ENCODE measurements at places on chromosomes 1 and 21.

- DNase-seq = peak; percentile 47
Observed at GRCh38 chr1:212247179-212247721, 38.0 kb upstream of the PPP2R5A start.

GRCh38 chr21:45592208-45592619 is 50.0 kb upstream of the SLC19A1 start:
- DNase-seq = no peak

DNA sequence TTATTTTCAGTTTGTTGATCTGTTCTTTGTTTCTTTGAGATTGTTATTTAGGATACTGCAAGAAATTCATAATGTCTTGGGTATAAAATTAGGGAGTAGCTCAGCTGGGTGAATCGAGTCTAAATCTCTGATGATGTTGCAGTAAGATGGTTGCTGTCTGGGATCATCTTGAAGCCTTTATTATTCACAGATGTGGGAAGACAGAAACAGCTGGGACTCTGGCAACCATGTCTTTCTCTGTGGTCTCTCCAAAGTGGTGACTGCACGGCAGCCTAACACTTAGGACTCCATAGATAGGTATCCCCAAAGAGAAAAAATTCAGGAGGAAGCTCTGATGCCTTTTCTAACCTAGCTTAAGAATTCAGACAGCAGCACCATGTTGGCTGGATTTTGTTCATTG is 52.7 kb downstream of the RAP1A start:
- no peak for DNase-seq

DNA sequence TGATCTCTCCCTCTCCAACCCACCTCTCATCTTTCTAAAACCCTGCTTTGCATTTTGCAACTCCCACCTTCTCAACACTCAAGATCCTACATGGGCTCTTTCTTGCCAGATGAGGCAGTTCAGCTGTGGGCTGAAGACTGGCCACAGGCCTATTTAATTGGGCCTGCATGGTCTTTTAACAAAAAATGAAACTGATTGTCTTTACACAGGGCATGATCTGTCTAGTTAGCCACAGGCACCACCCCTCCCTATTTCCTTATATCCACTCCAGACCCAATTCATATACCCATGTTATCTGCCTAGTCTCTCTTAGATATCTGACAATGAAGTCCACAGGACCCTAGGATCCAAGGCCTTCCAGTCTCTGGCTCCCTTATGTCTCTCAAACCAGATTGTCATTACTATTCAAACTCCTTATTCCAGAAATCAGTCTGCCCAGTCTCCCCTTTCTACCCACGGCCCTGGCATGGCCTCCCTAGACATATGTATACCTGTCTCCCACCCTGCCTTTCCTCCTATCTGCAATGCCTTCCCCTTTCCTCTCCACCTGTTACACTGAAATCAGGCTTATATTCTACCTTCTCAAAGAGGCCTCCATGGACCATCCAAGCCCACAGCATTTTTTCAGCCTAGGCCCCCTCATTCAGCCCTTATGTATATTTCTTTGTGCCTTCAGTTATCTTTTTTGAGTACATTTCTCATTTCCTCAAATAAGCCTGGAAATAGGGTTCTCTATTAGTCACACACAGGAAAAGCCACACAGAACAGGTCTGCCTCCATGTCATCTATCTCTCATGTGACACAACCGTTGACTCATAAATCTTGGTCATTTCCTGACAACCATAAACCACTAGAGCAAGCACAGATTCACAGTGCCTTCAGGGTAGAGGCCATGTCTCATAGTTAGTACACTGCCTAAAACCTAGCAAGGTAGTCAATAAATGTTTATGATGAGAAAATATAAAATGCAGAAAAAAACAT is 39.0 kb downstream of the LPAR3 start:
- DNase-seq = no peak

- no peak for DNase-seq
Observed at GRCh38 chr21:16264319-16264718, 534.5 kb downstream of the USP25 start.

GRCh38 chr1:37458551-37458950 is 15.8 kb upstream of the ZC3H12A start:
- no peak for DNase-seq

- no peak for DNase-seq
Observed at GRCh38 chr21:34537838-34538237, 25.8 kb upstream of the KCNE1 start.

DNA sequence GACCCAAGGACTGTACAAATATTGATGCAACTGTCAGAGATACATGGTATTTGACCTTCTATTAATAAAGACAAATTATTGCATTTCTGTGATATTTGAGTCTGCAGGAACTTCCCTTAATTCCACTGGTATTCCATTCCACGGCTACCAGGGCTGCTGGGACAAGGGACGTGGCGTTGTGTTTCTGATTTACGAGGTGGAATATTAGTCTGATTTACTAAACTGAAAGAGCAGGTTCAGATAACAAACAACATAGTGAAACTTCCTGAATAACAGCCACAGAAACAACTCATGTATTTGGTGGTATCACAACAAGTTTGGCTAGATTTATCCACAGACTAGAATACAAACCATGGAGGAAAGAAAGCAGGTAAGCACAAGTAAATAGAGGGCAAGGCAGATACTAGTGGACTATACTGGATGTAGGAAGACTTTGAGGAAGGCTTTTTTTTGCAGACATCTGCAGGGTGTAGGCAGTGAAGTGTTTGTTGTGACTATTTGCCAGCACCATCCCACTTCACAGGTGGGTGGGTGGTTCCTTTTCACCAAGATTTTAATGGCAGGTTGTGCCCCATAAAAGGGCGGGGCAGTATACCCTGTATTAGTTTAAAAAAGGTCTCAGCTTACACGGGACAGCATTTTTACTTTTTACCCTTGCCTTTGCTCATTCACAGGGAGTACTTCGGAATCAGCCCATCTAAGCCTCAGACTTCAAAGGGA is 100.4 kb downstream of the FGGY start:
- DNase-seq = no peak

DNA sequence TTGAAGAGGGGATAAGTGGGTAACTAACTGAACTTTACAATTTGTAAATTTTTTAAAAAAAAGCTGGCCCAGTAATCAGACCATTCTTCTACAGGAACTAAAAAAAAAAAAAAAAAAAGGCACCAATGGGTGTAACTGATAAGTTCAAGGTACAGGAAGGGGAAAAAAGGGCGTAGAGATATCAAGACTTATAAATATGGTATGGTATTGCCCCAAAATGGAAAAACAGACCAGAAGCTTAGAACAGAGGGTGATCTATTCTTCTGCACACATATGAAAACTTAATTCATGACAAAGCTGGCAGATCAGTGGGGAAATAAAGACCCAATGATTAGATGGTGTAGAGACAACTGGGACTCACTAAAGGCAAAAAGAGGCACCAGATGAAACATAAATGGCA is 58.9 kb downstream of the LHX4 start:
- DNase-seq = no peak

- DNase-seq = no peak
Observed at GRCh38 chr1:59779949-59780348, 34.8 kb upstream of the HOOK1 start.

GRCh38 chr1:102470767-102471166 is 474.0 kb upstream of the OLFM3 start:
- no peak for DNase-seq

DNA sequence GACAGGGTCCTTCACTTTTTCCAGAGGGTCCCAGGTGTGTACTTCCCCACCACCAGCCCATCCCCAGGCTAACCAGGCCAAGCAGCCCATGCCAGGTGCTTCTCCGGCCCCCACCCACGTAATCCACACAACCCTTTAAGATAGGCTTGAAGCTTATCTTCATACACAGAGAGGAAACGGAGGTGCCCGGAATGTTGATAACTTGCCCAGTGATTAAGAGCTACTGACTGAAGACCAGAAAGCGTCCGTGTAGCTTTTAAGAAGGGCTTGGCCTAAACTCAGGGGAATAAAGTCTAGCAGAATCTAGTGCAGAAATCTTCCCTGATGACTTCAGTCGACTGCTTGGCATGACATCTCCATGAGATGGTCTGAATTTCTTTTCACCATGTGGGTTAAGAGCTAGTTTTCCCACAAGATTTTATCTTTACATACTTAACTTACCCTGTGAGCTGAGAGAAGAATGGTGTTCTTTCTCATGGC is 138.7 kb downstream of the GALNT2 start:
- no peak for DNase-seq

DNA sequence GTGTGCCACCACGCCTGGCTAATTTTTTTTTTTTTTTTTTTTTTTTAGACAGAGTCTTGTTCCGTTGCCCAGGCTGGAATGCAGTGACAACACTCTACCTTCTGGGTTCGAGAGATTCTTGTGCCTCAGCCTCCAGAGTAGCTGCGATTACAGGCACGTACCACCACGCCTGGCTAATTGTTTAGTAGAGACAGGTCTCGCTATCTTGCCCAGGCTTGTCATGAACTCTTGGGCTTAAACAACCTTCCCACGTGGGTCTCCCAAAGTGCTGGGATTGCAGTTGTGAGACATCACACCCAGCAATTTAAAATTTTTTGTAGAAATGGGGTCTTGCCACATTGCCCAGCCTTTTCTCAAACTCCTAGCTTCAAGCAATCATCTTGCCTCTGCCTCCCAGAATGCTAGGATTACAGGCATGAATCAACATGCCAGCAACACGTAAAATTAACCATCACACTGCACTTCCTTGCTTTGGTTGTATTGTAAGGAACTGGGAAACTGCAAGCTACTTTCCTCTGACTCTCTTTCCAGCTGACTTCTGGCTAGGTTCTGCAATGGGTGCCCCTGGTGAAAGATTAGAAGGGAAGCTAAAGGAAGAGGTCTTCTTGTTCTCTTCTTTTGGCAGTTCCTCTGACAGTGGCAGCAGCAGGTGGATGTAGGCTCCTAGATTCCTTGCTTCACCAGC is 13.9 kb upstream of the IL6R start:
- DNase-seq = no peak

- DNase-seq = no peak
Observed at GRCh38 chr1:11358984-11359383, 86.0 kb downstream of the UBIAD1 start.

- no peak for DNase-seq
Observed at GRCh38 chr21:34887725-34888568, 161.2 kb downstream of the RUNX1 start.

DNA sequence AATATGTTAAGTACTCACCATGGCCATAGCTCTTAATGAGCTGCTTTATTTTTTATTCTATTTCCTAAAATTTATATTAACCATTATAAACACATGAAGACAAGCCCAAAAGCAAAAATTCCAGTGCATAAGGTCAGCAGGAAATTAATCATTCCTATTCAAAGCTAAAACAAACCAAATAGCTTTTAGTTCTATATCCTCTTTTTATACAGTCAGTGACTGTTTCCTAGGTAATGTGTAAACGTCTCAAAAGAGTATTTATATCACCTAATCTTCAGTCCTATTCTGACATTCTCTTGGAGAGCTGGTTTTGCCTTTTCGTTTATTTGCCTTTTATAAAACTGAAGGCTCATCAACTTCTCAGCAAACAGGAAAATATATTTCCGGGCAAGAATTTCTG is 4.2 kb downstream of the GOLPH3L start:
- DNase-seq = no peak

- DNase-seq = no peak
Observed at GRCh38 chr1:21232044-21232443, 55.3 kb upstream of the EIF4G3 start.

DNA sequence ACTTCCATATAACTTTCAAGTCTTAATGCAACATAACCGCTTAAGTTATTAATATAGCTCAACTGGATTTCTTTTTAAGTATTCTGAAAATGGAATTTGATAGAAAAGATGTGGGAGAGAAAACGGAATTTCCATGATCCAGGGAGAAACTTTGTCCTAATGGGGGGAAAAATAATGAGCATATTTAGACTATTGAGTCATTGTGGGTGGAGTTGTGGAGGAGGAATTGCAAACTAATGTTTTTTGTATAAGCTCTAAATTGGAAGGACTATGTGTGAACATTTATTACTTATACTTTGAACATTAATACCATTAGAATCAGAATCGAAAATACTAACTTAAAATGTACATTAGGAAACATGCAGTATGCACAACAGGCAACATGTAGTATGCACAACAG is 159.9 kb upstream of the NEGR1 start:
- no peak for DNase-seq

DNA sequence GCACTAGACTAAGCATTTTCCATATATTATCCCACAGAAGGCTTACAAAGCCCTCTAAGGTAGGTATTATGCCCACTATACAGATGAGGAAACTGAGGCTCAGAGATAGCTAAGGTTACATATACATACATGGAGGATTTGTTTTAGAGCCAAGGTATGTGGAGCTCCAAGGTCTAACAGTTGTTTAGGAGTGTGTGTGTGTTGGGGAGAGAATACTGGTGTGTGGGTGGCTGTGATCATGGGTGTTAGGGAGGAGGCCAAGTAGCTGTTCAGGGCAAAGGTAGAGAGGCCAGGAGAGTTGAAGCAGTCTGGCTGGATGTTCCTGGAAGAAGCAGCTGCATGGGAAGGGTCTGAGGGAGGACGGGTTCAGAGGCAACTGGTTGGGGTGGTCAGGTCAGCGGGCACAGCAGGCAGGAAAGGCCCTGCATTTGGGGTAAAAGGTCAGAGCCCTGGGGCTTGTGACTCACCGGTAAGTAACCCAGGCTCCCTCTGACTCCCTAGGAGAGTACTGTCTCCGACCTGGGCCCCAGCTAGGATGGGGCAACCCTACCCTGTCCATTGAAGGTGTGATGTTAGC is 5.1 kb upstream of the LDLRAP1 start:
- no peak for DNase-seq

GRCh38 chr21:17699524-17700189 is 87.0 kb upstream of the BTG3 start:
- DNase-seq = no peak

GRCh38 chr21:45524756-45525152 is 17.5 kb downstream of the SLC19A1 start:
- DNase-seq = no peak

GRCh38 chr1:28910379-28911115 is 3.8 kb upstream of the EPB41 start:
- DNase-seq = no peak

DNA sequence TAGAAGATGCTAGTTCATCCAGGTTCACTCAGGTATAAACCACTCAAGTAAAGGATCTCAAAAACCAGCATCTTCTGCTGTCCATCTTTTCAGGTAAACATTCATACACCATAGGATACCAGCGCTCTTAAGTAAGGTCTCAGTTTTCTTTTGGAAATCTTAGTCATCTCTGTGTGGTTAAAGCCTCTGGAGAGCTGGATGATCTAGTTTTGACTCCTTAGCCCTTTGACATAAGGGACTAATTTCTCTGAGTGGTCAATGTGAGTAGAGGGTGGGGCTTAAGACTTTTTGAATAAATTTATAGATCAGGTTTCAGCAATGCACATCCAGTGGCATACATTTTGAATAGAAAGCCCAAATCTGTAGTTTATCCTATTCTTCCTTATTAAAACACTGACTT is 92.3 kb downstream of the CTH start:
- peak; percentile 7 for DNase-seq

GRCh38 chr1:8578132-8578877 is 239.1 kb downstream of the RERE start:
- DNase-seq = no peak

- DNase-seq = no peak
Observed at GRCh38 chr1:212819726-212820125, 27.7 kb downstream of the SPATA45 start.

GRCh38 chr1:93000291-93000690 is 39.0 kb upstream of the DIPK1A start:
- no peak for DNase-seq

GRCh38 chr1:181090641-181091126 is 2.2 kb downstream of the IER5 start:
- no peak for DNase-seq
